ENCODE measurements at places on chromosomes 13 and 19. TPM values are rescaled to one million over a fixed set of nuclear protein-coding genes. Genes with fewer than 3 reads are reported as not detected.

- no peak for DNase-seq
These were observed 449.8 kb downstream of the FGF9 start for GRCh38 chr13:22120646-22121045.

GRCh38 chr13:85665286-85665685 is 133.9 kb downstream of the SLITRK6 start:
- no peak for DNase-seq

- no peak for DNase-seq
These were observed 158.4 kb downstream of the MYO16 start for GRCh38 chr13:108787700-108788414.

GRCh38 chr13:29859971-29860370 is 9.6 kb upstream of the UBL3 start:
- DNase-seq, result no peak

GRCh38 chr13:63840551-63841421 is 2425.1 kb upstream of the PCDH20 start:
- DNase-seq, result no peak

- no peak for DNase-seq
These were observed 86.0 kb downstream of the ZNF726 start for GRCh38 chr19:24000656-24001055.

DNA sequence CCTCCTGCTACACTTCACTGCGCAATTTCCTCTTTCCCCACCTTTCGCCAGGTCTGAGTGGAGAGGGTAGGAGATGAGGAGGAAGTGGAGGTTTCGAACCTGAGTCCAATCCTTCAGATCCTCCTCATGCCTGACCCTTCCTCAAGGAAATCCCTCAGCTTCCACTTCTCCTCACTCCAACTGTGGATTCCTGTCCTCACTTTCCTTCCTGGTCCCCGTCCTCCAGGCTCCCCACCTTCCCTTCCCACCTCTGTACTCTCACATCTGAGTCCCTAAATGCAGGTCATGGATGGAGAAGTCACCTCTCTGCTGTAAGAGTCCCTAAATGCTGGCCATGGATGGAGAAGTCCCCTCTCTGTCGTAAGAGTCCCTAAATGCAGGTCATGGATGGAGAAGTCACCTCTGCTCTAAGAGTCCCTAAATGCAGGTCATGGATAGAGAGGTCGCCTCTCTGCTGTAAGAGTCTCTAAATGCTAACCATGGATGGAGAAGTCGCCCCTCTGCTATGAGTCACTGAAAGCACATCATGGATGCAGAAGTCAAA is 3.1 kb downstream of the TMEM86B start:
- DNase-seq, result no peak

DNA sequence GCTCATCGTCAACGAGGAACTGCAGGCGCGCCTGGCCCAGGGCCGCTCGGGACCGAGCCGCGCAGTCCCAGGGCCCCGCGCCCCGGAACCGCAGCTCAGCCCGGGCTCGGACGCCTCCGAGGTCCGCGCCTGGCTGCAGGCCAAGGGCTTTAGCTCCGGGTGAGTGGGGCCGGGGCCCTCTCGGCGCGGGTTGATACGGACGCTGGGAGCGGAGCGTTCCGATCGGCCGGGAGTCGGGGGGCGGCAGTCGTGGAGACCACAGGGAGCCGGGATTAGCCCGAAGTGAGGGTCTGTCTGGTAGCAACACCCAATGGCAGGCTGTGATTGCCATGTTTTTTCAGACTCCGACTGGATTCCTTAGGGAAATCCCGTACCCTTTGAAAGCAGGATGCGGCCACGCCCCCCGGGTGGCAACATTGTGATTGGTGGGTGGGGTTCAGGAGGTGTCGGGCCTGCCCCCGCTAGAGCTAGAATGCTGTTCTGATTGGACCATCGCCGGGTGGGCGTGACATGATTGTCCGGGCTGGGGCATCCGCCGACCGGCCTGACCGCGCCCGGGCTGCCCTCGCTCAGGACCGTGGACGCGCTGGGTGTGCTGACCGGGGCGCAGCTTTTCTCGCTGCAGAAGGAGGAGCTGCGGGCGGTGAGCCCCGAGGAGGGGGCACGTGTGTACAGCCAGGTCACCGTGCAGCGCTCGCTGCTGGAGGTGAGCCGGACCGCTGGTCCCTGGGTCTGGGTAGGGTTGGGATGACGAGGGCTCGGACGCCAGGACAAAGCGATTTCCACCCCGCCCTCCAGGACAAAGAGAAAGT is 11.3 kb downstream of the EPS8L1 start:
- DNase-seq, result peak; percentile 95

DNA sequence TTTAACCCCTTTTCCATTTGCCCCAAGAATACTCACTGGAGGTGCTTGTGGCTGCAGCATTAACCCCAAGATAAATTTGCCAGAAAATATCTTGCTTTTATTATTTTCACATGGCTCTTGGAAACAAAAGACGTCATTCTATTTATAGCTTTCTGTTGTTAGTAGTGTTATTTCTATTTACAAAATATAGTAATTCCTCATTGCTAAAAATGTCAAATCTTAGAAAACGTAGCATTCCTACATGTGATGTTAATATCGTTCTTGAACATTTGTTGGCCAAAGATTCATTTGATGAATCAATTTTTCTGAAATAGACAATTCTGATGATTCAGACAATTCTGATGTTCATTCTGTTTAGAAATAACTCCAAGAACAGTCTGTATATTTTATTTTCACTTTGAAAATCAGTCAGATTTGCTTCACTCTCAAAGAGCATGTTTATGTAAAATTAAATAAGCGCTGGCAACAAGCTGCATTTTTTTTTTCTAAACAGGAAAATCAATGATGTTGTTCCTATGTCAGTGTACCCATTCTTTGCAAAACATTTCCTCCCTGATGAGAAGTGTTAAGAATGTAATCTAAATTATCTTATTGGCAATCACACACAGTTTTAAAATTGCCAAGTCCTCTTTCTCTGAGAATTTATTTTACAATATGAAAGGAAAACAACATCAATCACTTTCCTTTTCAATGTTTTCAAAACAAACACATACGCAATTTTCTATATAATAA is 334.0 kb downstream of the KCTD12 start:
- peak; percentile 73 for DNase-seq

DNA sequence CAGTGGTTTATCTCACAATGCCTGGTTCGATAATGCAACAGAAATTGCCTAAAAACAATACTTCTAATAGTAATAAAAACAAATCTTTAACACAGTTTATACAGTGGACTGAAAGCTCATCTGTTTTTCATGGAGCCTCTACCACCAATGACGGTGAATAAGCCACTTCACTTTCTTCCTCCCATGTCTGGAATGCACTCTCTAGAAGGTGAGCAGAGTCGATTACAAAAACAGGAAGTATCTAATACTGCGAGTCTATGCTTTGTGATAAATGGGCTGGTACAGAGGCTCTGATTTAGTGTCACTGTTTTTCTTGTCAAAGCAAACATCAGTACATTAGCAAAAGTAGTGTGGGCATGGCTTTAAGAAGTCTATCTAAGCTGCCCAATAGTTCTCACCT is 1348.6 kb upstream of the SLC10A2 start:
- peak; percentile 21 for DNase-seq

DNA sequence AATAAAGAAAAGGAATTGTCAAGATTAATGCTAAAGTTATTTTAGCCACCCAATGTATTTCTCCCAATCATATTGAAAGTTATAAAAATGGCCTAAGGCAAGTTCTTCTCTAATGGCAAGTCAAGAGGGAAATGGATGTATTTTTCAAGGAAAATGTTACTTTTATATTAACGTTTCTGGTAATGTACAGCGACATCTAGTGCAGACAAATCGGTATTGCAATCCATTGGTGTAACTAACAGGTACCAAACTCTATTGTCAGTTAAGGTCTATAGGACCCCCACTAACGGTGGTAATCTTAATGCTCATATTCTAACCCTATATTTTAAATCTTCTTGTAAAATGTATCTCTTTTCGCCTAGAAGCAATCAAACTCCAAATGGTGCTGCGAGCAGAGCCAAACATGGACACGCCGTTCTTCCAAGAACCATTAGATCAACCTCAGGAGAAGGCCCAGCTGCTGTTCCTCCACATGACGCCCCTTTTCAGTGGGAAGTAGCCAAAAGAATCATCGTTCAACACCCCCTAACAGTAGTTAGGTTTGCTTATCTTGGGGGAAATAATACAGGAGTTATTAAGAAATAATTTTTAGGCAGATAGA is 98.5 kb upstream of the PABPC3 start:
- DNase-seq, result peak; percentile 59

DNA sequence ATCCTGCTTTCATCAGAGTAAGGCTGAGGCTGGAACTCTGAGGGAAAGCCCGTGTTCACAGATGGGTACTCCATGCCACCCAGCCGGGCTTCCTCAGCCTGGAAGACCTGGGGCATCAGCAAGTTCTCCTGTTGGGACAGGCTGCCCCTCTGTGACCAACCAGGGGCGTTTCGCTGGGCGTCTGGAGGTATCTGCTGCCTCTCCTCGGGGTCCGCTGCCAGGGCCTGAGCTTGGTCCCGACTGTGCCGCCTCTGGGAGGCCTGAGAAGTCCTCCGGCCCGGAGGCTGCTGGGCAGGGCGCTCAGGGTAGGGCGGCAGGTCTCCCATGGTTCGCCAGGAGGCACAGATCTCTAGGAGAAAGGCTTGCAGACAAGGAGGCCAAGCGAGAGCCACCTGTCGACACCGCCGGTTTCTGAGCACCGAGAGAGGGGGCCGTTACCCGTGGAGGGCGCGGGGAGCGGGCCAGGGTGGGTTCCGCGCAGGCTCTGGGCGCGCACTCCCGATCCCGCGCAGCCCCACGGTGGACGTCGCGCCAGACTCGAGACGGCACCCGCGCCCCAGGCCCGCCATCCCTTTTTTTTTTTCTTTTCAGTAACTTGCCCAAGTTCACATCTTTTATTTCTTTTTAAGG is at the start of gene RSPH6A:
Gene RSPH6A, minus strand, starts transcription at position 458 of the 630 bp plus-strand sequence. Its CDS starts 132 bp downstream, at position 326.
- no peak for DNase-seq

DNA sequence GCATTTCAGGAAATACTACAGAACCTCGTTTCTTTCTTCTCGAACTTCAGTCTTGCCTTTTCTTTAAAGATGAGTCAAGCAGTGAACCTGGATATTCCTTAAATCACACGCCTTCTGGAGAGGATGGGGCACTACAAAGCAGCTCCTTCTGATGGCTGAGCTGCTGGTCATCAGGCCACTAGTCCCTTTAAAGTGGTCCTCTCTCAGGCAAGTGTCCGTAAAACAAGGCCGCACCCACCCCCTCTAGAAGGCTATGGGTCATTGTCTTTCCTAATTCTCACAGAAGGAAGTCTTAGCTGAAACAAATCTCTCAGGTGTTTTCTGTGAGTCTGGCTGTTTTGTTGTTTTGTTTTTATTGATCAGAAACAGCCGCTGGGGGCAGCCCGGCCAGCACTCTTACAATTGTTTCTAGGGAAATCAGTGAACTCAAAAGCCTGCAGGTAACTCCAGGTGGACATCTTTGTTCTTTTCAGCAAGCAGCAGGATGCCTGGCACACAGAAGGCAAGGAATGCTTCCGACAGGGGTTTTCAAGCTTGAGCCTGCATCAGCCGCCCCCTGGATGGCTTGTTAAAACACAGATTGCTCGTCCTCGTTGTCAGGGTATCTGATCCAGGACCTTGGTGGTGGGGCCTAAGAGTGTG is 45.4 kb downstream of the MBNL2 start:
- no peak for DNase-seq

SIGLEC9 gene
- 0.19 TPM for total RNA-seq

COL5A3 gene
- 0.23 TPM for total RNA-seq

CGB5 gene
- not detected for total RNA-seq

CPB2 gene
- not detected for total RNA-seq

FXYD3 gene
- 0.68 TPM for total RNA-seq

C13orf42 gene
- not detected for total RNA-seq

ZNF429 gene
- total RNA-seq, result 4.1 TPM
